Activated T-helper 1 cell treated with Interleukin-2 at 50 U/mL for 16 hours (primary cell): ENCODE measurements at places on chromosomes 7 and 10.

DNA sequence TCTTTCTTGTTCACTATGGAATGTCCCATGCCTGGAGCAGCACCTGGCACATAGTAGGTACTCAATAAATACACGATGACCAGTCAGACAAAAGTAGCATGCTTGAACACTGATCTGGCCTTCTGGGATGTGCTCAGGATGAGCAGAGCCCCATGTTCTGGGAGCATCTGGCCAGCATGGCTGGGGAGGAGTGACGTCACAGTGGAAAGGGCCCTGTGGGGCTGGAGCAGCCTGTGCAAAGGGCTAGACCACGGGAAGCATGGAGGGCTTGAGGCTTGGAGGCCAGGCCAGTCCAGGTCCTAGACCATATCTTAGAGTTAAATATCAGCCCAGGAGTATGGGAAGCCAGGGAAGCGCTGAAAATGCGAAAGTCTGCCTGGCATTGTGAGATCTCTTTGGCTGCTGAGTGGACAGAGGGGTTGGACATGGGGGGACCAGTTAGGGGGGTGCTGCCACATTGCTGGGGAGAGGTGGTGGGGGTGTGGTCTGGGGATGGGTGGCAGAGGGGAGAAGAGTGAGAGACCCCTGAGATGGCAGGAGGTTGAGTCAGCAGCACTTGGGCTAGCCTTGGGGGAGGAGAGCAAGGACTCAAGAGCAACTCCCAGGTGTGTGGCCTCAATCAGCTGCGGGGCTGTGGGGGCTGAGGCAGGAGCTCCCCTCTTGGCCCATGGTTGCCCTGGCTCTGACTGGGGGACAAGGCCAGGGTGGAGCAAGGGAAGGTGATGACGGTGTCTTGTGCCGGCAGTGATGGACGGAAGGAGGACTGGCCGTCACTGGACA is 34.9 kb downstream of the ZCCHC24 start:
- no peak for DNase-seq

DNA sequence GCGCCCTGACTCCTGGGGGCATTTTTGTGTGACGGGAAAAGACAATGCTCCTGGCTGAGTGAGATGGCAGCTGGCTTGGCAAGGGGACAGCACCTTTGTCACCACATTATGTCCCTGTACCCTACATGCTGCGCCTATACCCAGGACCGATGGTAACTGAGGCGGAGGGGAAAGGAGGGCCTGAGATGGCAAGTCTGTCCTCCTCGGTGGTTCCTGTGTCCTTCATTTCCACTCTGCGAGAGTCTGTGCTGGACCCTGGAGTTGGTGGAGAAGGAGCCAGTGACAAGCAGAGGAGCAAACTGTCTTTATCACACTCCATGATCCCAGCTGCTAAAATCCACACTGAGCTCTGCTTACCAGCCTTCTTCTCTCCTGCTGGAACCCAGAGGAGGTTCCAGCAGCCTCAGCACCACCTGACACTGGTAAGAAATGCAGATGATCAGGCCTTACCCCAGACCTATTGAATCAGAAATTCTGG is at the start of gene ARMS2:
Gene ARMS2, plus strand, starts transcription at position 51 of the 478 bp plus-strand sequence. Its CDS starts 75 bp downstream, at position 126.
- DNase-seq: no peak

DNA sequence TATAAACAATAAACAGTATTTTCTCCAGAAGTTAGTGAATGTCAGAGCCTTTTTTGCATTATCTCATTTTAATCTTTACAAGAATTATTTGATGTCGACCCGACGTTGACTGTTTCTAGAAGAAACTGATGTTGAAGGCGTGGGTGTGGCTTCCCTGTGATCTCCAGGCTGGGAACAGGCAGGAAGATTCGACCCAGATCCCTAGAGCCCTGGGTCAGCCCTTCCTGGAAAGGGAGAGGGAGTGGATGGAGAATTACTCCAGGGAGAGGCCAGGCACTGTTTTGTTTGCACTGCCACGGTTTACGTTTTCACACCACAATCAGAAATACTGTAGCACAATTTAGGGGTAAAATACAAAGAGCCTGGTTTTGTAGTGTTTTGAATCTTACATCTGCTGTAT is 133.1 kb downstream of the ADARB2 start:
- no peak for DNase-seq

- no peak for DNase-seq
These were observed 65.4 kb upstream of the SEM1 start for GRCh38 chr7:96775046-96775445.

- DNase-seq: no peak
These were observed 28.1 kb upstream of the CDH23 start for GRCh38 chr10:71368643-71369042.

- no peak for DNase-seq
These were observed 31.2 kb upstream of the SH2B2 start for GRCh38 chr7:102255501-102255900.

DNA sequence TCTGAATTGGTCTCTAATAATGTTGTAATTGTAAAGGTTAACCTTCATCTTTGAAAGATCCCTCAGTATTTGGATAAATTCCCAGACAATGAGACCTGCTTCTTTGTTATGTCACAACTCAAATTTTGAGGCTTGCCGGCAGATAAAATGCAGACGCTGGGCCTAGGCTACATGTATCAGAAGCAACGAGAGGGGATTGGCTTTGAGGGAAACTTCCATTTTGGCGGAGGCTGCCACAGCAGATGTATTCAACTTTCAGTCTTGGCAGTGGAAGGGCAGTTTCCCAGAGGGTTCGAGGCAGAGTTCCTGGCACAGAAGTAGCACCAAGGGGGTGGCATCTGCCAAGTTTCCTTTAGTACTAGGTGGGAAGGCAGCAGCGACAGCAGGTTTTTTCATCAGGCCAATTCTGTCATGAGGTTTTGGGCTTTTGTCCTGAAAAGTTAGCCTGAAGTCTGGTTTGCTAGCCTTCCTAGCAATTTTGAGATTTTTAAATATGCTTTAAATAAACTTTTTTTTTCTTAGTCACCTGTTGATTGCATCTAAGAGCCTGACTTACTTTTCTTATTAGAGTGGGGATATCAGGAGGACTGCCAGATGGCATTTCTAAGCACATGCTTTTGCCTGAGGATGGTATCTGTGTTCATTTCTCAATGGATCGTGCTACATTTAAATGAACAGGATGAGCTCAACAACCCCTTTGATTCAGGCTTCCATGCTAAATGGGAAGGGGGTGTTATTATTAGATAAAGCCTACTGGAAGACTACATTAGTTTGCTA is 89.5 kb upstream of the FAM3C start:
- no peak for DNase-seq

- DNase-seq: no peak
These were observed 213.3 kb upstream of the PHYHIPL start for GRCh38 chr10:58963101-58963534.

- no peak for DNase-seq
These were observed 662.6 kb upstream of the IGFBP3 start for GRCh38 chr7:46583656-46584055.

DNA sequence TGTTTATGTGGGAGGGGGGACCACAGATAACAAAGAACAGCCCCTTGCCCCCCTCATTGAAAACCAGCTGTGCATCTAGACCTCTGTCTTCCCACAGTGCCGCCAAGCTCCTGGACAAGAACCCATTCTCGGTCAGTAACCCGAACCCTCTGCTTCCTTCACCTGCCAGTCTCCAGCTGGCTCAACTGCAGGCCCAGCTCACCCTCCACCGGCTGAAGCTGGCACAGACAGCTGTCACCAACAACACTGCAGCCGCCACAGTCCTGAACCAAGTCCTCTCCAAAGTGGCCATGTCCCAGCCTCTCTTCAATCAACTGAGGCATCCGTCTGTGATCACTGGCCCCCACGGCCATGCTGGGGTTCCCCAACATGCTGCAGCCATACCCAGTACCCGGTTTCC is 91.0 kb upstream of the PDCD4 start:
- no peak for DNase-seq

DNA sequence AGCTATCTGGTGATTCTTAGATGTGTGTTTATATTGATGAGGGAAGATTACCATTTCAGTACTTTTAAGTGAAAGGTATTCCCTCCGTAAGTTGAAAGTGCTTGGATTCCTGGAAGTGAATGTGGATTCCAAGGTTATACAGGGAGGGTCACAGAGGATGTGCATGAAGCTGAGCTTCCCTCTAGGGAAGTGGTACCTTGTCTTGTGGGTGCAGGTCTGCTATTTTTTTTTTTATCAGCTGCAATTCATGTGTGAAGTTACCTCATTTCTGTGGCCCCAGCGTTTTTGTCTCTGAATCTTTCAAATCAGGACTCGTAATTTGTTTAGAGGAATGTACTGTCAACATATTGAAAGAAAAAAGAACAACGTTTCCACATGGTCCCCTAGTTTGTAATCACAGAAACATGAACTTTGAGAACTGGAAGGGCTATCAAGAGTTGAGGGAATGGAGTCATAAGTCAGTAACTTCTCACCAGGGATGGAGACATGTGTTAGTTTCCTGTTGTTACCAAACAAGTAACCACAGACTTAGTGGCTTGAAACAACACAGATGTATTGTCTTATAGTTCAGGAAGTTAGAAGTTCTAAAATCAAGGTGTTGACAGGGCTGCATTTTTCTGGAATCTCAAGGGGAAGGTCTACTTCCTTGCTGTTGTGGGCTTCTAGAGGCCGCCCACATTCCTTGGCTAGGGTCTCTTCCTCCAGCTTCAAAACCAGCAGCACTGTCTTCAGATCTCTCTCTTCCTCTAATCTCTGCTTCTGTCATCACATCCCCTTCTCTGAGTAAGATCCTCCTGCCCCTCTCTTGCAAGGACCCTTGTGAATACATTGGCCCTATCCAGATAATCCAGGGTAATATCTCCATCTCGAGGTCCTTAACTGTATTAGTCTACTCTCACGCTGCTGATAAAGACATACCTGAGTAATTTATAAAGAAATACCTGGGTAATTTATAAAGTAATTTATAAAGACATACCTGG is 64.4 kb downstream of the RAB18 start:
- DNase-seq: no peak

GRCh38 chr10:71700731-71701368 is 18.7 kb downstream of the C10orf105 start:
- no peak for DNase-seq

- no peak for DNase-seq
These were observed 43.8 kb downstream of the PDE6C start for GRCh38 chr10:93656155-93656554.

DNA sequence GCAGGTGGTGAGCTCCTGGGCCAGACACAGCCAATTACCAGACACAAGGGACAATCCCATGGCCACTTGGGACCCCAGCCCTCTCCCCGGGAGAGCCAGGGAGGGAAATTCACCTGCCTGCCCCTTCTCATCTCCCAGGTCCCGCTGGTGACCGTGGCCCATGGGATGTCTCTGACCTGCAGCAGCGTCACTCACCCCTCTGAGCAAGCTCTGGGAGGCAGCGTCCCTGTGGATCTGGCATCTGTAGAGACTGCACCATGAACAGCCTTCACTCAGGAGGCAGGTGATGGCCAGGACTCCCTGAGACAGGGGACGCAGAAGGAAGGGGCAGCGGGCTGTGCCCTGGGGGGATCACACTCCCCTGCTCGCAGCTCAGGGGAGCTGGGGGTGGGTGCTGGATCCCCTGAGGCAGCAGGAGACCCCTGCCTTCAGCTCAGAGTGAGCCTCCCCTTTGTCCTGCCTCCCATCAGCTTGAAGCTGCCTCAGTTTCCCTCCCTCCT is 90.8 kb downstream of the FOXL3 start:
- DNase-seq: no peak

- no peak for DNase-seq
These were observed 114.3 kb downstream of the ARHGAP22 start for GRCh38 chr10:48490571-48490940.

GRCh38 chr7:100022621-100023020 is 7.2 kb downstream of the ZKSCAN1 start:
- DNase-seq: no peak

DNA sequence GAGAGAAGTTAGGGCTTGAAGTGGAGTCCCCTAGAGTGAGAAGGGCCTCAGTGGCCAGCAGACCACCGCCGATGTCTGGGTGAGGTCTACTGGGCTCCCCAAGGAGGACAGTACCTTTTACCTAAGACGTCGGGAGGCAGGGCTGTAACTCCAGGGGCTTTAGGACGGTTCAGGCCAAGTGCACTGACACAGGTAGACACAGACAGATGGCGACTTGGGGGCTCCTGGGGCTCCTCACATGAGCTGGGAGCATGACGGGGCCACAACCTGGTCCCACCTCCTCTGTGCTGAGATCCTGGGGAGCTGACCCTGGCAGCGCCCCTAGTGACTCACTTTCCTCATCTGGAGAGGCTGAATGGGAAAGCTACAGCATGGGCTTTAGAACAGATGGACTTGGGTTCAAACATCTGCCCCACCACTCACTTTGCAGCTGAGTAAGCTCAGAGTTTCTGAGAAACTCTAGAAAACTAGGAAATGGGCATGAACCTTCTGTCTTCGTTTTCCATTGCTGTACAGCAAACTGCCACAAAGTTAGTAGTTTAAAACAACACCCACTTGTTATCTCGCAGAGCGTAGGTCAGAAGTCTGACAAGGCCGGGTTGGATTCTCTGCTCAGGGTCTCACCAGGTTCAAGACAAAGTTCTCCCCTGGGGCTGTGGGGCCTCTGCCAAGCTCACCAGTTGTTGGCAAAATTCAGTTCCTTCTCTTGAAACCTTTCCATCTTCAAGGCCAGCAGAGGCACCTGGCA is 4.7 kb upstream of the COMTD1 start:
- no peak for DNase-seq

- no peak for DNase-seq
These were observed 30.3 kb downstream of the CHAT start for GRCh38 chr10:49644035-49644646.

- no peak for DNase-seq
These were observed 9.4 kb upstream of the HILPDA start for GRCh38 chr7:128446306-128446705.

DNA sequence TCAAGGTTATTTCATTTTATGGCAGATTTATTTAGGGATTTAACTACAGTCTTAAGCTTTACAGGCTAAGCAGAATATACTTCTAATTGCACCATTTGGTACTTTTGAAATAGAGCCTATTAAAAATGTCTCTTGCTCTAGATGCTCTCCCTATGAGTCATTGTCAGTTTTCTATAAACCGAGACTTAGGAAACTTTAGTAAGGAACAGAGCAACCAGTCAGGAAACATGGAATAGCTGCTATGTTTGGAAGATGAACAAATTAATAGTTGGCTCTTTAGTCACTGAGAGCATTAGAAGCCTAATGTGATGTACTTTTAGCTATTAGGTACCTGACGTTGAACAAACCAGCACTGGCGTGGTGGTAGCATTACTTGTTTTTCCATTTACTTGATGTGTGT is 35.3 kb downstream of the INPP5F start:
- no peak for DNase-seq

DNA sequence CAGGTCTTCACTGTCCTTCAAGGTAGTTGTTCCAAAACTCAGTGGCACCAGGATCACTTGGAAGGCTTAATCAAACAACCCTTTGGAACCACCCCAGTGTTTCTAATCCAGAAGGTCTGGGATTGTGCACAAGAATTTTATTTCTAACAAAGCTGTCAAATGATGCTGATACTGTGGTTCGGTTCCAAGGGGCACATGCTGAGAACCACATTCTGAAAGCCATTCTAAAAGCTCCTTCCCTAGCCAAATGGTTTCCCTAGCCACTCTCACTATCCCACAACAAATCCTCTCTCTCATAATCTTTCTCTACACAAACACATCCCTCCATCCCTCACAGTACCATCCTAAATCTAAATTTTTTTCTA is 52.1 kb downstream of the MACC1 start:
- DNase-seq: no peak

GRCh38 chr7:82375129-82375528 is 68.4 kb downstream of the CACNA2D1 start:
- no peak for DNase-seq

- no peak for DNase-seq
These were observed 218.6 kb upstream of the TAC1 start for GRCh38 chr7:97513326-97513725.
